ENCODE measurements at places on chromosomes 3 and 15. TPM values are rescaled to one million over a fixed set of nuclear protein-coding genes. Genes with fewer than 3 reads are reported as not detected.
A peak's percentile ranks its signal among the peaks of the same experiment; 100 is the strongest.

DNA sequence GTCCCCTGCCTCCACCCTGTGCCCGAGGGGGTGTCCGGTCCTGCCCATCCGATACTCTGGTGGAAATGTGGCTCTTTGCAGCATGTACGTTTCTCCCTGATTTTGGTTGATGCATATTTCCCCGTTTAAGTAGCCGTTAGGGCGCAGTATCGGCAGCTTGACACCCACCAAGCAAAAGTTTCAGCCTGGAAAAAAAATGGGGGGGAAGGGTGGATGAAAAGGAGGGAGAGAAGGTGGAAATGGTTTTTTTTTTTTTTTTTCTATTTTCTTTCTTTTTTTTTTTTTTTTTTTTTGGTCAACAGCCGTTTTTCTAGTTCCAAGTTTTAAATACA is 1.3 kb downstream of the RAP2B start:
- peak; percentile 58 for DNase-seq

SNX22 gene
- total RNA-seq = not detected

MNS1 gene
- 2.9 TPM for total RNA-seq

TRNT1 gene
- total RNA-seq = 16.6 TPM

ZBTB11 gene
- total RNA-seq = 21.4 TPM

DNA sequence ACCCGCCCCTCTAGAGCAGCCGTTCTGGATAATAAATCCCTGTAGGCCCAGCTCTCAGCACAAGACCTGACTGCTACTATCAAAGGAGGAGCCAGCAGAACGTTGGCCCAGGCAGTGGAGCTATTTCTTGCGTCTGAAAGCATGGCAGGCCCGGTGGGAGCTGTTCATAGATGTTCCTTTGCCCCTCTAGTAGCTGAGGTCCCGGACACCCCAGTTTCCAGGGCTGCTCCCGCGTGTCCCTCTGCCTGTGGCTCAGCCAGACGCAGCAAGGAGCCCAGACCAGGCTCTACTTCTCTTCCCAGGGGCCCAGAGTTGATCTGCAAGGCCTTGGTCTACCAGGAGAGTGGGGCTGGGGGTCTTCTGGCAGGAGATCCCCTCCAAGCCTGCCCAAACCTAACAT is 76.1 kb downstream of the FAM174B start:
- DNase-seq = no peak

STOML1 gene
- total RNA-seq = 27.8 TPM
